Effector CD8-positive, alpha-beta T cell (primary cell): ENCODE measurements at places on chromosomes 13 and 19.

- no peak for DNase-seq
Observed at GRCh38 chr13:28597641-28598040, 61.3 kb upstream of the POMP start.

DNA sequence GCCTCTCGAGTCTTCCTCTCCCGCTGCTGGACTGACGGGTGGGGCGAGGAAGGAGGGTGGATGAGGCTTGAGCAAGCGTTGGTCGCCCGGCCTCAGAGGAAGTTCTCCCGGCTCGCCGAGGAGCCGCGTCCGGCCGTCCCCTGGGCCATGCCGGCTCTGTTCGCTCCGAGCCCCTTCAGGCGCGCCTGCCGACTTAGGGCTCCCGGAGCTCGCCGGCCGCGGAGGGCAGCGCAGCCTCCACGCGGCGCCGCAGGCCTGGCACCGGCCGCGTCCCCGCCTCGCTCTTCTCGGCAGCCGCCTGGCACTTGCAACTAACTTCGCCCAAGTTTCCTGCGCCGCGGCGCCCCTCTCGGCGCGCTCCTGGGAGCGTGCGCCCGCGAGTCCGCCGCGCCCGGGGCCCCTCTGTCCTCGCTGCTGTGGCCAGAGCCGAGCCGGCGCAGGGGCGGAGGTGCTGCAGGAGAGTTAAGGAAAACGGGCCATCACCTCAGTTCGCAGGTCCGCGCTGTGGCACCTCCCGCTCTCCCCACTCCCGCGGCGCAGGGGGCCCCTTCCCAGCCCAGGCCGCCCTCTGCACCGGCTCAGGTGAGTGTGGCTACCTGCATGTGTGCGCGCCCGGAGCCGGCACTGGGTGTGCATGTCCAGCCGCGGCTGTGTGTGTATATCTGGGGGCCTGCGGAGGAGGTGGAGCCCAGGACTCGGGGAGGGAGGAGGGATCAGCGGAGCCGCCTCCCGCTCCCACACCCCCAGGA, 641 bp upstream of the SOX21 start:
- no peak for DNase-seq

DNA sequence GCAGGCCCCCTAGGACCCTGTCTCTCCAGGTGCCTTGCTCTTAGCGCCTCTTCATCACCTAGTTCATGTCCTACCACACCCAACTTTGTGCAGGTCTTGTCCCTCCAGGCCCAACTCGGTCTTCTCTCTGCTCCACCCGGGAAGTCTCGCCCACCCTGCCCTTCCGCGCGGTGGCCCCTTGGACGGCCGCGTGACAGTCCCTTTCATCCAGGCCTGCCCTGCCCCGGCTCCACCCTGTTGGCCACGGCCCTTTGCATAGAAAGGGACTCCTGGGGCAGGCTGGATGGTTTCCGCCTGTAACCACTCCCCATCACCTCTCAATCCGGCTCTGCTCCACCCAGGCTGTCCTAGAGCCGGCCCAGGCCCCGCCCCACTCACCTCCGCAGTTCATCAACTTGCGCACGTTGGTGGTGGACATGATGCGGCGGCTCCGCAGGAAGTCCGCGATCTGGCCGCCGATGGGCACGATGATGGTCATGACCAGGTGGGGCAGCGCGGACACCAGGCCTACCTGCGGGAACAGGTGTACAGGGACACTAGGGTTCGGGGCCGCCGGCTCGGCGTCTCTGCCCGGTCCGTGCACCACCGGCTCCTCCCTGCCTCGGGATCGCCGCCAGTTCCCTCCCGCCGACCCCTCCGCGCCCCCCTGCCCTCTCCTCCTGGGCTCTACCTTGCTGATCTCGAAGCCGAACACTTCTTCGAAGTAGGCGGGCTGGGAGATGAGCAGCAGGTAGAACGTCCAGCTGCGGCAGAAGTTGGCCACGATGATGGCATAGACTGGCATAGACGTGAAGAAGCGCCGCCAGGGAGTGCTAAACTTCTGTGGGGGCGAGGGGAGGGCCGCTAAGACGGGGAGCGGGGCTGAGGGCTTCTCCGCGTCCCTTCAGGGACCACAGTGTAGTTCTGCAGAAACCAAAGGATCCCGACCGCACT, 7.2 kb downstream of the GFY start:
- DNase-seq = no peak

GRCh38 chr13:87894059-87894458, 222.9 kb downstream of the SLITRK5 start:
- DNase-seq = no peak

- no peak for DNase-seq
Observed at GRCh38 chr13:29888306-29888705, 37.9 kb upstream of the UBL3 start.

- DNase-seq = no peak
Observed at GRCh38 chr13:46609052-46609451, 56.1 kb downstream of the LRCH1 start.

GRCh38 chr13:73935991-73936390, 198.2 kb downstream of the KLF12 start:
- DNase-seq = no peak
